ENCODE measurements at places on chromosomes 2 and 18.

DNA sequence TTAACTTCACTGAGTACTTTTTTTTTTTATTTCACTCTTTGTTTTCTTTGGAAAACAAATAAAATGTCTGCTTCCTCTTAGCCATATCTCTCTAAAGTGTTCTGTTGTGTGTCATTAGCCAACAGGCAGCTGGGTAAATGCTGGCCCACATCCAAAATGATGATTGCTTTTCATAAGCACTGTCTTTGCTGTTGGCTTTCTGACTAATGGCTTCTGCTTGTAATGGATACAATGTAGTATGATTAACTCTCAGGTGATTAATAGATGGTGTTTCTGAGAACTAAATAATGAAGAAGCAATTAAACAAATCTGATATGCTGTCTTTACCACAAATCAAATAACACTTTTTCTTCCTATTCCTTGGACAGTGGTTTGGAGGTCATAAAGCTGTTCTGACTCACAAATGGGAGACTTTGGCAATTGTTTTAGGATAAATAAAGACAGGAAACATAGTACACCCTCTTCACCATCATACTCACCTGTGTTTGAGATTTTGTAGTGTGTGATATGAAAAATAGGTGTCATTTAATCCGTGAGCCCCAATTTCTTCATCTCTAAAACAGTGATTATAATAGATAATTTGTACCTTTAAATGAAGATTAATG is 888.4 kb downstream of the TSN start:
- DNase-seq, result no peak

- DNase-seq, result no peak
Observed at GRCh38 chr2:167478196-167478595, 589.9 kb downstream of the XIRP2 start.

DNA sequence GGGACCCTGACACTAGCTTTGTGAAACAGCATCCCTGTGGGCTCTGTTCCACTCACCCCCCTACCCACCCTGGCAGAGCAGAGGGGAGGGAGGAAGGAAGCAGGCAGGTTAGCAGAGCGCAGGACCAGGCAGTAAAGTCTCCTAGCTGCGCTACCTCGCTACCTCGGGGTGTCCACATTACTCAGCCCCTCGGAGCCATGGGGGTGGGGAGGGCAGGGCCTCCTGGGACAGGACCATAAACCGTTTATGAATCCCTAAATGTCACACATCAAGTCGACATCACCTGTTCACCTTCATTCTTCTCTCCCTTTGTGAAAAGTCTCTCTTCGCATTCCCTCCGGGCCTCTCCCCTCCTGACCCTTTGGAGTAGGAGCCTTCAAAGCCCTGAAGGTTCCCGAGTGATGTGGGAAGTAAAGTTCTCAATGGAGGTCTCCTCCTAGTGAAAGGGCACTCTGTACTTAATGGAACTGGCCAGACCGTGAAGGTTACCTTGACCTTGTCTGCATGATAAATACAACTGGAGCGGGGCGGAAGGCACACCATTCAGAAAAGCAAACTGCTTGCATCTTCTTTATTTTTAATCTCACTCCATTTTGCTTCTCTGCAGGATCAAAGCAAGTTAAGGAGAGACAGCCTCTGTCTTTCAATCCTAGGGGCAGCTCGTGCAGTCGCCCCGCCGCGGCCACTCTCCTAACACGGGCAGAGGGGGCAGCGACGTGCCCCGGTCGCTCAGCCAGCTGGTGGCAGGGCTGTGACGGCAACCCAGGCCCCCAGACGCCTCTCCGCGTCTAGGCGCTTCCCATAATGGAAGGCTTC is 23.7 kb upstream of the SMAD7 start:
- DNase-seq, result no peak

DNA sequence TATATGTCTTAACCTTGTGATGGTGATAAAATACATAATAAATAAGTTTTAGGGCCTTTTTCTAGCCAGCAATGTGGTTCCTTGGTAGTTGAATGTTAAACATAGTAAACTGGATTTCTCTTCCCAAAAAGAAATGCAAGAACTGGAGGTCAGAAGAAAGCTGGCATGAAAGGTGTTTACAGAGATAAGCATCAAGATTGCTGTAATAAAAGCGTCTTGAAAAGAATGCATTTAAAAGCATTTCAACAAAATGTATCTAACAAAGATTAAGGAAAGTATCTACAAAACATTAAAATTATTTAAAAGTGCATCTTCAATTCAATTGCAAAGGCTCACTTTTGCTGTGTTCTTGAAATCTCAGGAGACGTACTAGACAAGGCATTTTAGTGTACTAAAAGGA is 419.0 kb downstream of the ERBB4 start:
- no peak for DNase-seq

DNA sequence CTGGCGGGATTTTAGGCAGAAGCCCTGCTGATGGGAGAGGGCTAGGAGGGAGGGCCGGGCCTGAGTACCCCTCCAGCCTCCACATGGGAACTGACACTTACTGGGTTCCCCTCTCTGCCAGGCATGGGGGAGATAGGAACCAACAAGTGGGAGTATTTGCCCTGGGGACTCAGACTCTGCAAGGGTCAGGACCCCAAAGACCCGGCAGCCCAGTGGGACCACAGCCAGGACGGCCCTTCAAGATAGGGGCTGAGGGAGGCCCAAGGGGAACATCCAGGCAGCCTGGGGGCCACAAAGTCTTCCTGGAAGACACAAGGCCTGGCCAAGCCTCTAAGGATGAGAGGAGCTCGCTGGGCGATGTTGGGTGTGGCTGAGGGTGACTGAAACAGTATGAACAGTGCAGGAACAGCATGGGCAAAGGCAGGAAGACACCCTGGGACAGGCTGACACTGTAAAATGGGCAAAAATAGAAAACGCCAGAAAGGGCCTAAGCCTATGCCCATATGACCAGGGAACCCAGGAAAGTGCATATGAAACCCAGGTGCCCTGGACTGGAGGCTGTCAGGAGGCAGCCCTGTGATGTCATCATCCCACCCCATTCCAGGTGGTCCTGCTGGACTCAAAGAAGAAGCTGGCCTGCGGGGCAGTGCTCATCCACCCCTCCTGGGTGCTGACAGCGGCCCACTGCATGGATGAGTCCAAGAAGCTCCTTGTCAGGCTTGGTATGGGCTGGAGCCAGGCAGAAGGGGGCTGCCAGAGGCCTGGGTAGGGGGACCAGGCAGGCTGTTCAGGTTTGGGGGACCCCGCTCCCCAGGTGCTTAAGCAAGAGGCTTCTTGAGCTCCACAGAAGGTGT is 8.5 kb downstream of the PROC start:
- no peak for DNase-seq

GRCh38 chr2:105544591-105545377 is 145.9 kb upstream of the FHL2 start:
- DNase-seq, result no peak

- no peak for DNase-seq
Observed at GRCh38 chr2:212311807-212312404, 226.7 kb downstream of the ERBB4 start.
